ENCODE measurements at places on chromosomes 5 and 9.

- no peak for DNase-seq
Measured at GRCh38 chr5:87307796-87308423, 40.2 kb downstream of the RASA1 start.

DNA sequence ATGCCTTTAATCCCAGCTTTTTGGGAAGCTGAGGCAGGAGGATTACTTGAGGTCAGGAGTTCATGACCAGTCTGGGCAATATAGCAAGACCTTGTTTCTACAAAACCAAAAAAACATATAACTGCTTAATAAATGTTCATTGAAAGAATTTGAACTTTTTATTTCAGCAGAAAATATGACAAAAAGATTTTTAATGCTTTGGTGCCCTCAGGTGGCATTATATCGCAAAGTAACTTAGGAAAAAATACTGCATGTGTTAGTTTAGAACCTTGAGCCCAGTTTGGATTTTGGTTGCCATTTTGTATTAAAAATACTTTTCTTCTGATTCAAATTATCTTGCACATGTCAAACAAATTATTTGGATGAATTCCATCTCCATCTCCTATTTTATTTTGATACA is 103.2 kb downstream of the GPBP1 start:
- no peak for DNase-seq

DNA sequence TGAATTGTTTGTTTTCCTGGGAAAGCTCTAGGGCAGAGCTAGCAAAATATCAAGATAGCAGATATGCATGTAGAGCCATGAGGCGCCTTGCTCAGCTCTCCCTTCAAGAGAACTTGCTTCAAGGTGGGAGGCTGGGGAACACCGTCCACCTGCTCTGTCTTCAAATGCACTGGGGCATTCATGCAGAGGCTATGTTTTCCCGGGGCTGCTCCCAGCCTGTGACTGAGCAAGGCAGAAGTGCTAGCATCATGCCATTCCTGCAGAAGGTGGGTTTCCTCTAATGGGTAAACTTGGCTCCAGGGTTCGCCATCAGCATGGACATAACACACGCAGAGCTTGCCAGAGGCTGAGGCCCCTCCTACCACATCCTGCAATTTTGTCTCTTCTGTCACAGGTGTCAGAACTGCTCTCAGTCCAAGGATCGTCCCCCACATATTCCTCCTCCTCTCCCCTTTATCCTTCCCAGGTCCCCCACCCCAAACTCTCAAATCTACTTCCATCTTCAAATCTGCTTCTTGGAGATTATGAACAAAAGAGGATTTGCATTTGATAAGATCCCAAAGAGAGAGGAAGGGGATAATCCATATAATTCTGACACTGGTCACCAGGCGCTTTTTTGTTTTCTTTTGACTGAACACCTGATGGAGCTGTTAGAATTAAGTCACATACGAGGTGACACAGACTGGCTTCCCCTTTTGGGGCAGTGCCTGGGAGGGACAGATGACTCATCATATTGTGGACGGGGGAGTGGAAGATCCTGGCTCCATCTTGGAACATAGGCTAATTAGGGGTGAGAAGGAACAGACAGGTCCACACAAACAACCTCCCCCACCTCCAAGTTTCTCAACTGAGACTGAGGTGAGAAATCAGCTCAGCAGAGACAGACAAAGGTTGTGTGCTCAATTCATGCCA is 85.0 kb upstream of the TAF11L2 start:
- DNase-seq: no peak

- DNase-seq: no peak
Measured at GRCh38 chr9:4042231-4042630, 257.6 kb downstream of the GLIS3 start.

DNA sequence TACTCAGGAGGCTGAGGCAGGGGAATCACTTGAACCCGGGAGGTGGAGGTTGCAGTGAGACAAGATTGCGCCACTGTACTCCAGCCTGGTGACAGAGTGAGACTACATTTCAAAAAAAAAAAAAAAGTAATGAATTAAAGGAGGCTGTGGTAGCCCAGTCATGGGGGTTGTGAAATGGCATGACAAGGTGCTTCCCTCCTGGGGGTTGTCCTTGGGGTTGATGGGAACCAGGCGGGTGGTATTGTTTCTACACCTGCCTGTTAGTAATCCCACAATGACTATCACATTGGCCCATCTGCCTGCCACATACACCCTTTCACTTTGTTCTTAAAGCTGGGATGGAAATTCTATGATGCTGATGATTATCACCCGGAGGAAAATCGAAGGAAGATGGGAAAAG is 5.6 kb downstream of the IDNK start:
- no peak for DNase-seq

DNA sequence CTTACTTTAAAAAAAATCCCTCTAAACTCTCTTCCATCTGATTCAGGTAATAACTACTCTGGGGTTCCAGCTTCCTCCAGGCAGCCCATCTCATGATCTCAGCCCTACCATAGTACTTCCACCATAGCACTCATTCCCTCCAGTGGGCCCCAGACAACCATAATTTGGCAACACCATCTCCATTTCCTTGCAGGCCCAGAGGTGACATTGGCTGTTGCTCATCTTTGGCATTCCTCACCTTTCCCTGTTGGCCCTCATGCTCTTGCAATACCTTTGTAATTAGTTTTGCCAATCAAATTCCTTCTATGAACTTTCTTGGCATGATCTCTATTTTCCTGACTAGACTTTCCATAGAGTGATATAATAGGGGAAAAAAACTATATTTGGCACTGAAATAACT is 60.1 kb downstream of the TAF11L14 start:
- no peak for DNase-seq

DNA sequence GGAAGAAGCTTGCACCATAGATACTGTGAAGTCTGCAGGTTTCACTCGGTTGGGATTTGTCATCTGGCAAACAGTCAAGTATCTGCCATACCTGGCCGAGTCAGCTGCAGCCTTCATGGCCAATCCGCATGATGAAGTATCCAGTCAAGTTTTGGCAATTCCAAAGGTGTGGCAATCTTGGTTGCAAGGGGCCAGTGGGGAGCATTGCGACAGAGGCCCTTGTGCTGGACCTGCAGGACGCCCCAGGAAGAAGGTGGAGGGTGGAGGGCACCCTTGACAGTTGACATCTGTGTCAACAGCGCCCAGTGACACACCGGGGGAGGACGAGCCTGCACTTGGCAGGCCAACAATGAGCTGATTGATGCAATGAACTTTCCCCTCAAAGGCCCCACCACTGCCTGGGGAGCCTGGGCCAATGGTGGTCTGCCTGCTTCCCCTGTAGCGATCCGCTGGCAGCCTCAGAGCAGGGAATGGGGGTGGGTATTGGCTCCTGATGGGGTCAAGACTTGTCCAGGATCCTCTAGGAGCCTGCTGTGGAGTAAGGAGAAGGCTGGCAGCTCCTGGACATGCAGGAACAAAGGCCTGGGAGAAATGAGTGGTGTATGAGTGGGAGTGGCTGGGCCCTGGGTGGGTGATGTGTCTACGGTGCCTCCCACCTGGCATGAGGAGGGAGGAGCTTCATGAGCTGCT is 122.8 kb upstream of the PITX1 start:
- no peak for DNase-seq

GRCh38 chr5:92911293-92911692 is 669.7 kb downstream of the NR2F1-AS1 start:
- no peak for DNase-seq

- no peak for DNase-seq
Measured at GRCh38 chr5:137730336-137730735, 5.6 kb downstream of the KLHL3 start.

- no peak for DNase-seq
Measured at GRCh38 chr9:129580211-129580915, 40.5 kb downstream of the C9orf50 start.

DNA sequence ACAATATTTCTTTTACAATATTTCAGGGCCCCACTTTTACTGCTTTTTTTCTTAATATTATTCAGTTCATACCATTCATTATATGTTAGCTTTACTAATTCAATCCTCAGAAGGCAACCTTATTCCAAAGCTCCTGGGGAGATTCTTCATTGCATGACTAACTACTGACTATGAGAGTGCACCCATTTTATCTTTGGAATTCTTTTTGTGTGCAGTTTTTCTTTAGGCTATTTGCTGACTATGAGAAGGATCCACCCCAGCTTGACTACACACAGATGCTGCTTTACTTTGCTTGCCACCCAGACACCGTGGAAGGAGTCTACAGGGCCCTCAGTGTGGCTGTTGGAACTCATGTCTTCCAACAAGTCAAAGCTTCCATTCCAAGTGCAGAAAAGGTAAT is 56.9 kb upstream of the IL7R start:
- DNase-seq: no peak

DNA sequence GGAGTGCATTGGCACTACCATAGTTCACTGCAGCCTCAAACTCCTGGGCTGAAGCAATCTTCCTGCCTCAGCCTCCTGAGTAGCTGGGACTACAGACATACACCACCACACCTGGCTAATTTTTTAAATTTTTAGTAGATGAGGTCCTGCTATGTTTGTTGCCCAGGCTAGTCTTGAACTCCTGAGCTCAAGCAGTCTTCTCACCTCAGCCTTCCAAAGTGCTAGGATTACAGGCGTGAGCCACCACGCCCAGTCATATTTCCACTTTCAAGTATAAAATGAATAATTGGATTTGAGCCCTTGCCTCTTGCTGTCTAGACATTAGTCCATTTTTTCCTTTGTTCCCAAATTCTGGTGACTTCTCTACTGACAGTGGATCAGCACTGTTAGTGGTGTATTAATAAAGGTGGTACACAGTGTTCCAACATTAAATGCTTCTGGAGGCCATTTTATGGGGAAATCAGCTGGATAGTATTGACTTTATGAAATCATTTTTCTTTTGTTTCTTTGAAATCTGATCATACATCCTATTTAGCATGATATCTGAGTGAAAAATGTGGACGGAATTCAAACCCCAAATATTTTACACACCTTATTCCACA is 15.9 kb downstream of the ATP6V0E1 start:
- DNase-seq: no peak

GRCh38 chr5:77869116-77869798 is 93.1 kb upstream of the TBCA start:
- no peak for DNase-seq

GRCh38 chr9:27179245-27179865 is 70.3 kb downstream of the TEK start:
- no peak for DNase-seq

DNA sequence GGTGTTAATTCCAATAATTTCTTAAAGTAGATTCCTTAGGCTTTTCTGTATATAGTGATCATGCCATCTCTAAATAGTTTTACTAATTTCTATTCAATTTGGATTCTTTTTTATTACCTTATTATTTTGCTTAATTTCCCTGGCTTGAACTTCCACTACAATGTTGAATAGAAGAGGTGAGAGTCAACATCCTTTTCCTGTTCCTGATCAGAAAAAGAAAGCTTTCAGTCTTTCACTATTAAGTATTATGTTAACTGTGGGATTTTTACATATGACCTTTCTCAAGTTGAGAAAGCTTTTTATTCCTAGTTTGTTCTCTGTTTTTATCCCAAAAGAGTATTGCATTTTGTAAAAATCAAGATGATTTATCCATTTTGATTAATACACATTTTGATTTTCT is 574.5 kb upstream of the TLE4 start:
- no peak for DNase-seq

DNA sequence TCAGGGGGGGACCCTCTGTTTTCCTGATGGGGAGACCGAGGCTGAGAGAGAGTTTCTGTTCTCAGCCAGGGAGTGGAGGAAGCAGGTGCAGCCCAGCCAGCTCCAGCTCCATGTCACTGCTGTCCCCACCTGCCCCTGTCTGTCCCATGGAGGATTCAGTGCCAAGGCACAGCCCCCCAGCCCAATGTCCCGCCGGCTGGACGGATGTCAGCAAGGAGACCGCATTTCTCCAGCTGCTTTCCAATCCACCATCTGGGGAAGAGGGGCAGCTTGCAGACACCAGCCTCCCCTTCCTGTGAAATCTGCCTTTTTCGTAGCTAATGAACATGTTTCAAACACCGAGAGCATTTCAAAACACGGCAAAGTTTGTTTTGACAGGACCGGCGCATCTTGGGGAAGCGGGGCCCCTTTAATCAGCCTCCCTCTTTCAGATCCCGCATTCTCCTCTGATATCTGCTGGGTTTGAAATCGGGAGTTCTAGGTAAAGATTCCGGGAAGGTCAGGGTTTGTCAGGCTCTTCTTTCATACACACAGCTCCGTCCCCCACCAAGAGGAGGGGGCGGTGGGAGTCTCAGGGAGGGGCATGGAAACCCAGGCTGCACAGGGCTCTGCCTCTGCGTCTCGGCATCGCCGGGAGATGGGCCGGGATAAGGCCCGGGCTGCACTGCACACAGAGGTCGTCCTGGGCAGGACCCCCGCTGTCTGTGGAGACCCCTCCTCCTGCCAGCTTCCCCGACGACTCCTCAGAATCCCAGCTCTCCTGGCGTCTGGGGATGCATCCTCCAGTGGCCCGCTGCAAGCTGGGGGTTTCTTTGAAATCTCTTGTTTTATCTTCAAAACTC is 74.8 kb downstream of the NEK6 start:
- DNase-seq: no peak

- no peak for DNase-seq
Measured at GRCh38 chr5:144390133-144390532, 219.5 kb downstream of the KCTD16 start.

- DNase-seq: no peak
Measured at GRCh38 chr5:117249086-117249815, 674.6 kb upstream of the SEMA6A start.

- no peak for DNase-seq
Measured at GRCh38 chr9:94934816-94935328, 208.4 kb downstream of the AOPEP start.

DNA sequence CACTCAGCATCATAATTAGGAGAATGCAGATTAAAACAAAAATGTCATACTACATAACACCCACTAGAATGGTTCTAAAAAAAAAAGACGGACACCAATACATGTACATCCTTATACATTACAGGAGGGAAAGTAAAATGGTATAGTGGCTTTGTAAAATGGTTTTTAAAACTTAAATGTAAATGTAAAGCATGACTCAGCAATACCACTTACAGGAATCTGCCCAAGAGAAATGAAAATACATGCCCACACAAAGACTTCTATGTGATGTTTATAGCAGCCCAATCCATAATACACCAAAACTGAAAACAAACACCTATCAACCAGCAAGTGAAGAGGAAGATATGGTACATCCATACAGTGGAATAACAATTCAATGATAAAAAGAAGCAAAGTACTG is 939.1 kb upstream of the ACO1 start:
- DNase-seq: no peak
